ENCODE measurements at places on chromosomes 13 and 19.

DNA sequence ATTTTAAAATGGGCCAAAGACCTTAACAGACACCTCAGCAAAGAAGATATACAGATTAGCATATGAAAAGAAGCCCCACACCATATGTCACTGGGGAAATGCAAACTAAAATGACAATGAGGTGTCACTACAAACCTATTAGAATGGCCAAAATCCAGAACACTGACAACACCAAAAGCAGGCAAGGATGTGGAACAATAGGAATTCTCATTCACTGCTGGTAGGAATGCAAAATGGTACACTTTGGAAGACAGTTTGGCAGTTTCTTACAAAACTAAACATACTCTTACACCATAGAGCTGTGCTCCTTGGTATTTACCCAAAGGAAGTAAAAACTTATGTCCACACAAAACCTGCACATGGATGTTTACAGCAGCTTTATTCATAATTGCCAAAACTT, 23.1 kb downstream of the ELF1 start:
- DNase-seq = no peak

- no peak for DNase-seq
These were observed 30.0 kb downstream of the MYO9B start for GRCh38 chr19:17105556-17105955.

DNA sequence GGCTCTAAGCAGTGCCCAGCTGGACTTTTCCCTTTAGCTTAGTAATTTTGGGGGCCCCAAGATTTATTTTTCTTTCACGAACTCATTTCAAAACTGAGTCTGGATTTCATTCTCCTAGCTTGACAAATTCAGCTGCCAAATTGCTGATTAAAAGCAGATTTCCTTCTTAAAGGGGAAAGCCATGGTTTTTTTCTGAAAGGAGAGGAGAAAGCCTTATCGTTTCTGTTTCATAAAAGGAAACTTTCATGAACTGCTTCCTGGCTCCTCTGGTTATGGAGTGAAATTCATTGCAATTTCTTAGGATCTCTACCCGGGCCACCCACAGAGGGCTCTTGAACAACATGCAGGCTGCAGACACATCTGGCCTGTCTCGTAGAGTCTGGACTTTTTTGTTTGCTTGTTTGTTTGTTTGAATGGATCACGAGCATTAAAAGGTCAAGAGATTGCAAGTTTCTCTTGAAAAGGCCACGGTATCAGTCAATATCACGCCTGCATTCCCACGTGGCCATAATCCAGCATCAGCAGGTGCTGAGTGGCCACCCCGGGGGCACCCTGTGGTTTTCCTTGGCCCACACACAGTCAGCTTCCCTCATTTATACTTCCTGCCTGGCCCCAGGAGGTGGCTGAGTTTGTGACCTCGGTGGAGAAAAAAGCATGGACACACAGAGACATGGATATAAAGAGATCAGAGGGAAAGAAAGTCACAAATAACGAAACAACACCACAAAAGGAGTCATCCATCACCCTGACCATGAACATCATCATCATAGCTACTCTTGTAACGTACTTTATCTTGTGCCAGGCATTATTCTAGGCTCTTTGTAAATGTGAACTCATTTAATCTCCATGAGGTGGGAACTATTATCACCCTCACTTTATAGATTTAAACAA, 10.5 kb upstream of the KLK4 start:
- DNase-seq = no peak

GRCh38 chr19:10111405-10111811, at the start of gene P2RY11:
P2RY11 (plus strand) TSS chr19:10111693; CDS start chr19:10111722, 29 bp downstream.
- DNase-seq = peak; percentile 7

DNA sequence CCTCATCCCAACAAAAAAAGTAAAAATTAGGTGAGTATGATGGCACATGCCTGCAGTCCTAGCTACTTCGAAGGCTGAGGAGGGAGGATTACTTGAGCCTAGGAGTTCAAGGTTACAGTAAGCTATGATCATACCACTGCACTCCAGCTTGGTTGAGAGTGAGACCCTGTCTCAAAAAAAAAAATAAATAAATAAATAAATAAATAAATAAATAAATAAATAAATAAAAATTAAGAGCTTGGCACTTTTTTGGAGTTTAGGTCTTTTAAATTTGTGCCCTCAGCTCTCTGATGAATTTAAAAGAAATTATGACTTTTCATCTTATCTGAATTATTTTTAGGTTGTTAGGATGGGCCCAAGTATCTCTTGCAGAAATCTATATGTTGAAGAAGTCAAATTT, 8.9 kb downstream of the ZNF420 start:
- no peak for DNase-seq

GRCh38 chr19:43747557-43748204, 7.1 kb downstream of the SMG9 start:
- DNase-seq = no peak

Measured in activated effector memory CD4-positive, alpha-beta T cell treated with Interleukin-2 at 50 U/mL for 16 hours (primary cell).